ENCODE measurements at places on chromosomes 11 and 22.

DNA sequence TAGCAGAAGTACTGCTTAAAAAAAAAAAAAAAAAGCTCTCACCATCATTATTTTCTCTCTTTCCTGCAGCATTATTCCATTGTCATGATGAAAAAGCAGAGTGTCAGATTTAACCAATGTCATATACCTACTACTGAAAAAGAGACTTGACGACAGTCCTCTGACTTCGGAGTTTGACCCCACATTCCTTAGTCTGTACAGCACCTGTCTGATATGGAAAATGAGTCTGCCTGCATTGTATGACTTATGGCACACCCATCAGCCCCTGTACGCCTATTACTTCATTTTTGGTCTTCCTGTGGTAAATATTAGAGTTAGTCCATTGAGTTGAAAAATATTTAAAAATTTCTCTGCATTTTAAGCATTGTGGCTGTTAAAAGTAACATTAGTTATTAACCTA is 54.5 kb upstream of the NOX4 start:
- DNase-seq: no peak

- DNase-seq: no peak
These were observed 29.6 kb upstream of the SNX19 start for GRCh38 chr11:130945896-130946295.

DNA sequence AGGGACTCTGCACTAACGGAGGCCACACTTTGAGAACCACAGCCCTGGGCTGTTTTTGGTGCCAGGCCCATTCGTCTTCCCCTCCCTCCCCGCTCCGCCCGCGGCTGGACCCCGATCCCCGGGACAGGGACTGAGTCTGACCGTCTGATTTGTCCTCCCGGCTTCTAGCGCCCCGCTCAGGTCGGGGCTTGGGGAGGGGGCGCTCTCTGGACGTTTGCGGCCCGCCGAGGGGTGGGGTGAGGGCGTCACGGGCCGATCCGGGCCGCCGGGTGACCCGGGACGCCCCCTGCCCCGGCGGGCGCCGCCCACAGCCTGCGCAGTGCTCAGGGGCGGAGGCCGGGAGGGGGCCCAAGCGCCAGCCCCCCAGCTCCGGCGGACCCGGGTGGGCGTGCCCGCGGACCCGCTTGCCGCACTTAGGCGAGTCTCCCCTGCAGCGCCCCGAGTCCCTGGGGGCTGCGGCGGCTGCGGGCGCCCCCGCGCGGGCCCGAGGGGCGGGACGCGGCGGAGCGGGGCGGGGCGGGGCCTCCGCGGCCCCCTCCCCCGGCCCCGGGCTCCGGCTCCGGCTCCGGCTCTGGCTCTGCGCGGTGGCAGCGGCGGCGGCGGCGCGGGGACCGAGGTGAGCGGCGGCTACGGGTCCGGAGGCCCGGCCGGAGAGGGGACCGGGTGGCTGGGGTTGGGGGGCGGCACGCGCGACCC is 33.7 kb upstream of the PRR5 start:
- peak; percentile 54 for DNase-seq

- no peak for DNase-seq
These were observed 12.4 kb downstream of the P4HA3 start for GRCh38 chr11:74299015-74299414.

GRCh38 chr11:69516526-69516925 is 35.1 kb downstream of the LINC01488 start:
- DNase-seq: no peak

DNA sequence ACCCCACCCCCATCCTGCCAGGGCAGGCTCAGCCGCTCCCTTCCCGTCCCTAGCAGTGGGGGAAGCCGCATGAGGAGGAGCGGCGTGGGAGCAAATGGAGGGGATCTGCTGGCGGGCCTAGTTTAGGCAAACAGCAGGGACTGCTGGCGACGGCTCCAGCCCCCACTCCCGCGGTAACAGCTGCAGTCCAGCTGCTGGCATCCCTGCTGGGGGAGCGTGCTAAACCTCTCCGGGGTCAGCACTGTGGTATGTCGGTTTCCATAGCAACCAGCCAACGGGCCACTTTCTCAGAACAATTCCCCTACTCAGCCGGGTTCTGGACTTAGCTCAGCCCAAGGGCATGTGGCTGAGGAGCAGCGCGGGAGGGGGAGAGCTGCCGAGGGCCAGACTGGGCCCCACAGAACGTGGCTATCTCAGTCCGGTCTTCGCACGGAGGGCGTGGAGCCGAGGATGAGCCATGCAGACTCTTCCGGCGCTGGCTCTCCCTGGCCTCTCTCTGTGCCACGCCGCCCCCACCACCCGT is 98.8 kb downstream of the PKNOX2 start:
- DNase-seq: no peak

- DNase-seq: no peak
These were observed 103.1 kb downstream of the MPPED2 start for GRCh38 chr11:30483056-30483455.

DNA sequence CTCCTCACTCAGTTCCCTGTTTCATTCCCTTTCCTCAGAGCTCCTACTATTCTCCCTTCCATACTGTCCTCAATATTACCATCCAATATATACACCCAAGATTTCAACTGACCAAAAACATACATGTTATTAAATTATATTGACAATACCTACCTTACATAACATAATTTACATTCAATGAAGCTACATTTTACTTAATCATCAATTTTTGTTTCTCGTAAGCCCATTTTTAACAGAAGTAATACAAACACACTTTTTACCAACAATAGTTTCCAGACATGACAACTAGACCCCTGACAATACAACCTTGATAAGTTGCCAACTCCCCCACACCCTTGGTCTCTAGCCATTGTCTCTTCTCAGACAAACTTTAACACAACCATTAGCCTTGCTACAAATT is 145.8 kb upstream of the DDI1 start:
- DNase-seq: no peak

DNA sequence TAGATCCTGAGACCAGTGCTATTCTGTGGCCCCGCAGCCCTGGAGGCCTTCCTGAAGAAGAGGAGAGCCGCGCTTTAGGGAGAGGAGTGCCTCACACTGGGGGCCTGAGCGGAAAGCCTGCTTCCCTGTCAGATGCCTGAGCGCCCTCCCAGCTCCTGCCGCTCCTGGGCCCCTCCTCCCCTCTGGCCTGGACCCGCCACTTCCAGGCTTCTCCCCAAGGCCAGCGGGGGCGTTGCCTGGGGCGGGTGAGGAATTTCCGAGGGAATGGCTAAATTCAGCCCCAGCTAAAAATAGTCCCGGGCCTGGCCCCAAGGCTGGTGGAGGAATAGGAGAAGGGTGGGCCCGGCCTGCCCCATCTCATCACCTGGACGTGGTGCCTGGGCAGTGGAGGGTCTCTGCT is 15.4 kb downstream of the ARHGEF17 start:
- no peak for DNase-seq

DNA sequence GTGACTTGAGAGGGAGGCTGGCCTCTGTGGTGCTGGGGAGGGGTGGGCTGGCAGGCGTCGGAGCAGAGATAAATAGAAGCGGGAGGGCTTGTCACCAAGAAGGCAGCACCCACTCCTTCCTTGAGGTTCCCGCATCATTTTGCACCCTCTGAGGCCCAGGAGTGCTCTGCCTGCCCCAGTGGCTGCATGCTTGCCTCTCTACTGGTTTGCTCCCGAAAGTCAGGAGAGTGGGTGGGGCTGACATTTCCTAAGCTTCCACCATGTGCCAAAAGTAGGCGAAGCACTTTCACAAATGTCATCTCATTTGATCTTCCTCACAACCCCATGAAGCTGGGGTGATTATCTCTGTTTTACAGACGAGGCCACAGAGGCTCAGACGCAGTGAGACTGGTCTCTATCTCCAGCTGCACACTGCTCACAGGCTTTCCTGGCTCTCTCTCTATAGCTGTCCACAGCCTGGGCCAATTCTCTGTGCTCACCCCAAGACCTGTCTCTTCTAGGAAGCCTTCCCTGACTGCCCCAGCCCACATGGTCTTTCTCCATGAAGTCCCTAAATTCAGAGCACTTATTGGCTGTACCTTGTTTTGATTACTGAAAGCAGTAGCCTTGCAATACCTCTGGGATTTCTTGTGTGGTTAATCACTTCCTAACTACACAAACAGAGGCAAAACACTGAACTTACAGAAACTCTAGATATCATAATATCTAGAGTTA is 2.6 kb upstream of the UCP3 start:
- peak; percentile 70 for DNase-seq
